Cardiac atrium fibroblast (primary cell): ENCODE measurements at places on chromosomes 2 and 18. TPM values are rescaled to one million over a fixed set of nuclear protein-coding genes. Genes with fewer than 3 reads are reported as not detected.

KATNAL2 gene
- 0.32 and 1.1 TPM in 2 replicates for total RNA-seq

CPLX4 gene
- total RNA-seq, result not detected in 2 replicates

CFAP65 gene
- not detected in 2 replicates for total RNA-seq

GREB1L gene
- total RNA-seq, result 0.36 and 0.97 TPM in 2 replicates

SNORC gene
- not detected in 2 replicates for total RNA-seq

FER1L5 gene
- under 0.01 TPM in 2 replicates for total RNA-seq

CRYBA2 gene
- total RNA-seq, result not detected in 2 replicates

GPAT2 gene
- total RNA-seq, result 8.5 and 16.7 TPM in 2 replicates

KCNJ3 gene
- total RNA-seq, result not detected in 2 replicates

SERPINB3 gene
- not detected in 2 replicates for total RNA-seq

ZC3H6 gene
- total RNA-seq, result 1.5 and 2.2 TPM in 2 replicates

DHRS9 gene
- 20.2 and 29.2 TPM in 2 replicates for total RNA-seq

NTSR2 gene
- not detected in 2 replicates for total RNA-seq

NEU4 gene
- not detected in 2 replicates for total RNA-seq

PSMA8 gene
- not detected in 2 replicates for total RNA-seq

SPRED2 gene
- total RNA-seq, result 18.8 and 19.9 TPM in 2 replicates
